Left hindlimb (tissue), 1 donor: ENCODE measurements at places on chromosomes 2 and 18.

DNA sequence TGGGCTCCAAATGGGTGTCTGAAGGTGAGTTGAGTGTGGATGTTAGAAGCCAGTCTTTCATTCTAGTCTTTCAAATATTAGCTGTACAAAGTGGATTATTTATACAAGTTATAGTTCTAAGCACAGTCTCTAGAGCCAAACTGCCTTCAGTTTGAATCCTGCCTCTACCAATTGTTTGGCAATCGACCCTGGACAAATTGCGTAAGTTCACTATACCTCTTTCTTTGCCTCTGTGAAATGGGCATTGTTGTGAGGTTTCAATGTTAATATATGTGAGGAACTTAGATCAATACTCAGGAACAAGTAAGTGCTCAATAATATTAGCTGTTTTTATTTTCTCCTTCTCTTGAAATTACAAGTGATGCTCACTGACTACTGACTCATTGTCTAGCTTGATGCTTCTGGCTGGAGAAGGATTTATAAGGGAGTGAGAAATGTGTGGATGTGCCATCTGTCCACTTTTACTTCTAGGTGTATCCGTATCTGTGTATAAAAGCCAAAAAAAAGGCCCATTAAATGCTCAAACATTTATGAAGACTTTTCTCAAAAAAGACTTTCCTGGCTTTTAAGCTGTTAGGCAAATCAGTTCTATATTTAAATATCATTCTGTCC lies 48.1 kb upstream of the RAPH1 start:
- DNase-seq = no peak

- DNase-seq = peak; percentile 69
Measured at GRCh38 chr2:19474128-19474527, 115.7 kb upstream of the OSR1 start.

- no peak for DNase-seq
Measured at GRCh38 chr2:57180042-57180567, 866.5 kb upstream of the VRK2 start.

- no peak for DNase-seq
Measured at GRCh38 chr2:127357591-127357990, 30.2 kb downstream of the MAP3K2 start.

DNA sequence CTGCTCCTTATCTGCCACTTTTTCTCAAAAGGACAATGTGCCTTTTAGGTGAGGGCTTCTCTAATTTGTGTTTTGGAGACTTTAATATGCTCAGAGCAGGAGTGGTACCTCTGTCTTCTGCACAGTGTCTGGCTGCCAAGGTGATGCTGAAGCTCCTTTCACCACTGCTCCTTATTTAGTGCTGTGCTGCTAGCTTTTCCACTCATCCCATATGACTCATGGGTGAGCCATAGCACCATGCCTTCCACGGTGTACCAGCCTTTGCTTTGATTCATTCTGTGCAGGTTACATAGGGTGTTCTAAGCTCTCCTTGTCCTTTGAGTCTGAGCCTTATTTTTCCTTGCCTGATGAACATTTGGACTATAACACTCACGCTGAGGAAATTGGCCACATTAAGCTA lies 202.4 kb downstream of the ARL6IP6 start:
- DNase-seq = no peak

DNA sequence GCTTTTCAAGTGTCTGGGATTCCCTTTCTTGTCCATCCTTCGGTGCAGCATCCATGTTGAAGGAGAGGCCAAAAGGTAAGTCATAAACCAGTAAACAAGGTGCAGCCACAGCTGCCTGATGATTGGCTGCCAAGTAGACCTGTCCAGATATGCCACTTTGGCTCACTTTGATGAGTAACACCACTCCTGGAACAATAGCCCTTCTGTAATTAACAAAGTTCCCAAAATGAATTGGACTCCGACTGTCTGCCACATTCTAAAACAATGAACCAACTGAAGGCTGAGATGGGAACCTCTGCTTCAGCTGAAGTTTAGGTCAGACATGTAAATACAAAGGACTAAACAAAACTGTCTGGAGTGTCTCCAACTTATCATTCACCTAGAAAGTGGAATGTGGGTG lies 82.2 kb upstream of the LGALSL start:
- no peak for DNase-seq

GRCh38 chr2:219496825-219497494 lies 1.7 kb upstream of the GMPPA start:
- no peak for DNase-seq

DNA sequence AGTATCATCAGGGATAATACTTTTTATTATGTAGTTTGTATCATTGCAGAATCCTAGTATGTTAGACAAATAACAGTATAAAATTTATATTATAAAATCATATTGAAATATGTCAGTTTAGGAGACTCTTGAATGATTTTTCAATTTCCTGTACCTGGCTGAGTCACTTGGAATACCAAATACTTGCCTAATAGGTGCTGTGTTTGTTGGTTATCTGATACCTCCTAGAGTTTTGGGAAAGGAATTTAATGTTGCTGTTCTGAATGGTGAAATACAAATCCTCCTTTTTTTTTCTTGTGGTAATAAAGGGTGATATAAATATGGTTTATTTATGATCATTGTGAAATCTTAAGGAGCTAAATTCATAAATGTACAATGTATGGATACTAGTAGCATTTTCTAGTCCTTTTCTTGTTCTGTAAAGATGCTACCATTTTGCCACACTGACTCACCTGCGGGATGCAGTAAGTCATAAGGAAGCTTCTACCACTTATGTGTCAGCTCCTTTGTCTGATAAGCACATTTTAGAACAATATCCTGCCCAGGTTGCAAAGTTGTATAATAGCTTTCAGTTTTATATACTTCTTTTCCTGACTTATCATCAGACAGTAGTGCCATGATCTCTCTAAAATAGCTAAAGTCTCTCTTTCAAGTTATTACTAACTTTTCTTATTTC lies 465.5 kb downstream of the XIRP2 start:
- DNase-seq = no peak

DNA sequence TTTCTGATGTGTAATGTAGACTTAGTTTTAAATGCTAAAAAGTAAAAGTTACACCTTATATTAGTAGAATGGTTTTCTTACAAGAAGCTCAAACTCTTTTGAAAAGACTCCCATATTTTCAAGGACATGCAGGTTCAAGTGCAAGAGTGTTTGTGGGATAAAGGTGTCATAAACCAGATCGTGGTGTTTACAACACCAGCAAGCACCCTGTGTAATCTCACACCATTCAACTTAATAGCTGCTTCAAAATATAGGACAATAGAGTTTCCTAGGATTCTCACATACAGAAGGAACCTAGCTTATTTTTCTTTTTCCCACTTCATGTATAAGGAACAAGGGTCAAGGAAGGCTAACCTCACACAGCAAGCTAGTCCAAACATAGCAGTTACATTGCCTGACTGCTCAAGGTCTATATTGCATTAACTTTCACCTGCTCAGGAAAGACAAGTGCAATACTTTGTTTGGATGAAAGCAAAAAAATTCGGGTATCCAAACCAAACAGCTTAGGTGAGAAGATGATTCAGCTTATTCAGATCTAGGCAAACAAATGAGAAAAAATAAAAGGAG lies 172.3 kb downstream of the IKZF2 start:
- DNase-seq = no peak

DNA sequence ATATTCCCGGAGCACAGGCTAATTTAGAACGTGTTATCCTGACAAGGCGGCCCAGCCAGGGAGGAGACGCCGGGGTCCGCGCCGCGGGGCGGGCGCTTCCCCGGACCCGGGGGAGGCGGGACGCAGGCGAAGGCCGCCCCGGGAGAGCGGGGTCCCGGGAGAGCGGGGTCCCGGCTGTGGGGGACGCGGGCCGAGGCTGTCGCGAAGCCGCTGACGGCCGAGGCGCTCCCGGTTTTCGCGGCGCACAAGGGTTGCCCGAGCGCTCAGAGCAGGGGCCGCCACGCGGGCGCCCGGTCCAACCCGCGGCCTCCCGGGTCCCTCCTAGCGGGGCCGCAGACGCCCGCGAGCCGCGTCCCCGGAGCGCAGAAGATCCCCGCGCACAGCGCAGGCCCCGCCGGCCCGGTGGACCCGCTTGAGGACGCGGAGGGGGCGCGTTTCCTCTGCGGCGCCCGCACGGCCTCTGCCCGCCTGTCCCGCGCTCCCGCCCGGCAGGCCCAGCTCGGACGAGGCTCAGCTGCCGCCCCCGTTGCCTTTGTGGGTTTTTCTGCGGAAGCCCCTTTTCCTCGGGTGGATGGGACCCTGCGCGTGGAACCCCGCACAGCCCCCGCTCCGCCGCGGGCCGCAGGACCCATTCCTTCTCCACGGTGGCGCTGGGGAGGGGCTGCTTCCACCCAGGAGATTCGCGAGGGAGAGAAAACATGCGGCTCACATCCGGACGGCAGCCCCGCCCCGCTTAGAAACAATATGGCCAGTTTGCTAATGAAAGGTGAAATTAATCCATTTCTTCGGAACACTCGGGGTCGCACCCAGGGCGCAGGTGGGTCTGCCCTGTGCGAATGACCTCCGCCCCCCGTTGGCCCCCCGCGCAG lies 9.6 kb upstream of the KCNG2 start:
- peak; percentile 38 for DNase-seq

- DNase-seq = no peak
Measured at GRCh38 chr18:49619801-49620200, 57.9 kb downstream of the LIPG start.

- no peak for DNase-seq
Measured at GRCh38 chr2:23772684-23773083, 154.2 kb downstream of the ATAD2B start.

DNA sequence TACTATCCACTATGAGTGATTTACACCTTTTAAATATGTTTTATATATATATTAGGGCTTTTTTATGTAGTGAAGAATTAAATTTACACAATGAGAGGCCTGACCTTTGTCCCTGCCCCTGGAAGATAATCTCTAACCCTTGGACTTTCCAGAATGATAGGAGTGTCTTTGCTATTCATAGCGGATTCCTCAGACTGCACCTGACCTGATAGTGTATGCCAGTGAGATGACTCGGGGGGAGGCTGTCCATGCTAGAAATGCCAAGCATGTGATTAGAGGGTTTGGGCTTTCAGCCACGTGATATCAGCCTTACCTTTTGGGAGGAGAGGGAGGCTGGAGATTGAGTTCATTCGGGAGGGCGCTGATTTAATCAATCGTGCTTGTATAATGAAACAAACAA lies 44.1 kb upstream of the LHCGR start:
- DNase-seq = no peak

- DNase-seq = no peak
Measured at GRCh38 chr2:65867446-65867845, 435.0 kb upstream of the SPRED2 start.

GRCh38 chr18:68262690-68263294 lies 452.1 kb downstream of the TMX3 start:
- DNase-seq = no peak

DNA sequence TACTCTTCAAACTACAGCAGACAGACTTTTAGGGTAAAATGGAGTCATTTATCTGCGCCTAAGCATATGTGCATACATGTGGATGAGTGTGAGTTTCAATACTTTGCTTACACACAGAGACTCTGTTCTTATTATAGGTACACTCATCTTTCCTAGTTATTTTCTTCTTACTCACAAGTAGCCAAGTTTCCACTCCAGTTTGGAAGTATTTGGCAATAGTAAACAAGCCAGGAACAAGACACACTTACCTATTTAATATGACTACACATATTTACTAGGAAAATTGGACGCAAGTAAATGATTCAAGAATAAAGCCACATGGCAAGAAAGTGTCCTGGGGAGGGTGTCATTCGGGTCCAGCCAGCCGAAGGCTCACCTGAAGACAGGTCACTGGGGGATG lies 414.3 kb downstream of the FBXO15 start:
- no peak for DNase-seq

DNA sequence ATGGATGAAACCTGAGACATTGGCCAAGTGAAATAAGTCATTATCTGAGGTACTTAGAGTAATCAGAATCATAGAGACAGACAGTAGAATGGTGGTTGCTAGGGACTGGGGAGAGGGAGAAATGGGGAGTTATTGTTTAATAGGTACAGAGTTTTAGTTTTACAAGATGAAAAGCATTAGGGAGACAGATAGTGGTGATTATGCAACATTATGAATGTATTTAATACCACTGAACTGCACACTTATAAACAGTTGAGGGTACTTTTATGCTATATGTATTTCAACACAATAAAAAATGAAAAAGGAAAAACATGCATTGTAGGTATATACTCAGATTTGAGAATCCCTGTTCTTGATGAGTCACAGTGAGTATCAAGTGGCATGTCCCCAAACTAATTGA lies 59.7 kb downstream of the EPC2 start:
- DNase-seq = no peak

GRCh38 chr2:48888066-48888465 lies 132.5 kb upstream of the LHCGR start:
- DNase-seq = no peak

DNA sequence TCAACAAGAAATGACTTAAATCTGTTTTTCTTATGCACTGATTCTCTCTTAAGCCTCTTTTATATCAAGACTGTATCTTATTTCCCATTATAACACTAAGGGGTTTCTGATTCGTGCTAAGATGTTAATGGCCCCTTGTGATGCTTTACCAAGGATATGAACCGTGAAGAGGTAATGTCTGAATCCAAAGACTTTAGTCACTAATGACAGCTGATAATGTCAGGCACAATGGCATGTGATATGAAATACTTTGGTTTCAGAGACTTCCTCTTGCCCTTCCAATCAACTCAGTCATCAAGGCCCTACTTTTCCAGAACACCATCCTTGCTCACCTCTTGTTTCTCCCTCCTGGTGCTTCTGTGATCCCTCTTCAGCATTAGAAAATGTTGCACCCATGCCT lies 262.8 kb downstream of the KCNE4 start:
- DNase-seq = no peak

GRCh38 chr2:96815326-96816126 lies 542 bp upstream of the CNNM3 start:
- DNase-seq = no peak

DNA sequence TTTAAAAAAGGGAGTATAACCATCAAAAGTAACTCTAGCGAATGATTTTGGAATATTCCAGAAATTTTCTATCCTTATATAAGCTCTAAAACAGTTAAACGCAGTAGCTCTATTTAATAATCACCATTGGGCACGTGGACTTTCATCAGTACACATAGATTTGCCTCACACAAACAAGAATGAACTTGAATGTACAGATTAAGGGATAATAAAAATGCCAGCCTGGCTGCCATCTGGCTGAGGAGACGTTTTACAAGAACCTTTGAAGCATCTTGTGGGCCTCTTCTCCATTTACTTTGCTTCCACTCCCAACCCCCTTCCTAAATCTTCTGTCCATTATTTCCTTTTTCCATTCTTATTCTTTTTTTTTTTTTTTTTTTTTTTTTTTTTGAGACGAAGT lies 47.2 kb downstream of the AGAP1 start:
- DNase-seq = no peak
